Progenitor cell of endocrine pancreas (in vitro differentiated cells): ENCODE measurements at places on chromosomes 11 and 22.

DNA sequence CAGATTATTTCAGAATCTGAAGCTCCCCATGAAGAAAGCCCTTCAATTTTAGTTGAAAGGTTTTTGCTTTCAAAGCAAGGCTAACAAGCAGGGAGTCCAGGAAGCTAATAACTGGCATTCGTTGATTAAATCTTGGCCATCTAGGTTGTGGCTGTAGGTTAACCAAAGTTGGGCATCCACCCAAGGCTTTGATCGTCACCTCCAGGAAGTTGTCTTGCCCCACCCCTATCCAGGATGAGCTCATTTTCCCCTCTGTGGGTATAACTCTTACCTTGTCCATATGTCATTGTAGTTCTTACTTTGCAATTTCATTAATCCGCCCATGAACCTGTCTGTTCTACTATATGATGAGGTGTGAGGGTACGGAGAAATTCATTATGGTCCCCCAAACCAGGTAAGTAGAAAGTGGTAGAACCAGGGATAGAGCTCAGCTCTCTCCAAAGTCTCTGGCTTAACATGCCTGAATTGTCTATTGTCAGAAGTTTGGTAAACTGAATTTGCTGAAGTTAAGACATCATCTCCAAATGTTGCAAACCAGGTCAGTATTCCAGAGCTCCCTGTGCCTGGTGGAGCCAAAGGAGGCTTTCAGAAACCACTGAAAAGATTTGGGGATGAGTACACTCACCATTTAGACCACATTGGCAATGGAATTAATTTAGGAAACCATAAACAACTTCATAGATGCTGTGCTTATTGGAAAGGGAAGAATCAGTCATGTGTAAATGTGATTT lies 97.1 kb downstream of the CD44 start:
- DNase-seq, result no peak

DNA sequence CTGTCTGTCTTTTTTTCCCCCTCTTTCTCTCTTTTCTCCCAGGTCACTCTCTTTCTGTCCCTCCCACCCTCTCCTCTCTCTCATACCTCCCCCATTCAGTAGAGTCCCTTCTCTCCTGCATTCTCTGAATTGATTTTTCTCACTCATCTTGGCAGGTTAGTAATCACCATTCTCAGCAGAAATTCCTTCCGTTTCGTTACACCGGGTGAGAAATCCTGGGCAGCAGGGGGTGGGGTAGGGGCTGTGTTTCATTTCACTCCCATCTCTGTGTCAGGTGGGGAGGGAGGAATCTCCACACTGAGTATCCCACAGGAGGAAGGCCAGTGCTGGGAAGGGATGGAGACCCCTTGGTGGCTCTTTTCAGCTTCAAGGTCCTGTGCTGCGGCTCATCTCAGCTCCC lies 253.5 kb downstream of the MIAT start:
- DNase-seq, result no peak

- no peak for DNase-seq
Measured at GRCh38 chr22:38737302-38738060, 18.3 kb downstream of the SUN2 start.

GRCh38 chr11:46541593-46542371 lies 52.0 kb downstream of the AMBRA1 start:
- DNase-seq, result no peak

DNA sequence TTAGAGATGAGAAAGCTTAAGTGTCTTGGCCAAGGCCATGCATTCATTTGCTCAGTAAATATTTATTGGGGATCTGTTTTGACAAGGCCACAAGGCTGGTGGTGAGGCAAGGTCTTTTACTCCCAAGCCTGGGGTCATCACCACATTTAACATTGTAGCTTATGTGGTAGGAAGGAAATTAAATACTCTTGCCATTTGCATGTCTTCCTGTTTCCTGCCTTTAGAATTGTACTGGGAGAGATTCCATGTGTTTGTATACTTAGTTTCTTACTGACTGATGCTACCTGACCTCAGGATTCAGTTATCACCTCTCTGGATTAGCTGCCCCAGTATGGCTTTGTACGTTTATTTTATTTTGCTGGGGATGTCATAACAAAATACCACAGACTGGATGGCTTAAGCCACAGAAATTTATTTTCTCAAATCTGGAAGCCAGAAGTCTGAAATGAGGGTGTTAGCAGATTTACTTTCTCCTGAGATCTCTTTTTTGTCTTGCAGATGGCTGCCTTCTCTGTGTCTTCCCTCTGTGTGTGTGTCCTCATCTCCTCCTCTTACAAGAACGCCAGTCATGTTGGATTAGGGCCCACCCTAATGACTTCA lies 44.8 kb downstream of the SPECC1L start:
- no peak for DNase-seq

DNA sequence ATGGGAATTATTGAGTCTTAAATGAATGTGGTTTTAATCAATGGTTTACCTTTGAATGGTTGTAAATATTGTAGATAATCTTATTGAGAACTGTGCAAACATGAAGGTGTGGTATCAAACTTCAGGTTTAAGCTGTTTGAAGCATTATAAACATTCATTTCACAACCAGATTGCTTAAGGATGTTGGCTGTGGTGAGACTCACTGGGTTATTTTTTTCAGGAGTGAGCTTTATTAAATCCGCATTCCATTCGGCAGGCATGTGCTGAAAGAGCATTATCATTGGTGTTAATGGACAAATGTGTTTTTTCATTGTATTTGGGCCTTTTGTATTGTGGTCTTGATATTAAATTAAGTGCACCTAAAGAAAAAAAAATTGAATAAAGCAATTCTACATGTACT lies 9.7 kb downstream of the MMP3 start:
- no peak for DNase-seq

- DNase-seq, result no peak
Measured at GRCh38 chr11:118672846-118673245, 6.6 kb downstream of the TREH start.

DNA sequence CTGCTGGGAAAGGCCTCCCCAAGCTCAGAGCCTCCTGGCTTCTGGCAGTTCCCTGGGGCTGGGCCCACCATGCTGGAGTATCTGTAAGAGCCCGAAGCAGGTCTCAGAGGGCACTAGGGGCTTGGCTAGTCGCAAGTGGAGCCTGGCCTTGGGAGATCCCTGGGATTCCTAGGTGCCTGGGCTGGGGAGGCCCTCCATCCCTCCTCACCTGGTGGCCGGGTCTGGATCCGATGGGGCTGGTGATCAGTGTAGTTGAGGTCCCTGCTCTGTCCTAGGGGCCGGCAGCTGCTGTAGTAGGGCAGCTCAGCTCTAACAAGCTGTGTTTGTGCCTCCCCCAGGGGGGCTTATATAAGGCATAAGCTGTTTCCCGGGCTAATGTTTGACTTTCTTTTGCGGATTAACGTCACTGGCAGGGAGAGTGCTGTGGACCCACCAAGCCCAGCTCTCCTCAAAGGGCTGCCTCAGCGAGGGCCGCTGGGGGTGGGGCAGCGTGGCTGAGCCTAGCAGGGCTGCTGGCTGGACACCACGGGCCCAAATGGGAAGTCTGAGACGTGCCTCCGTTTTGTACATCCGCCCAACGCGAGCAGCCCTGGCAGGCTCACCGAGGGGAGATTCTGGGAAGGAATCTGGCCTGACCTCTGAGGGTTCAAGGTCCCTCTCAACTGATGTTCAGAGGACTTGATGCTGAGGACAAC lies at the start of gene SLC22A8:
Gene SLC22A8 (minus strand): TSS at position 321 of the 695 bp plus-strand sequence. CDS start 883 bp downstream, outside the sequence.
- DNase-seq, result no peak

DNA sequence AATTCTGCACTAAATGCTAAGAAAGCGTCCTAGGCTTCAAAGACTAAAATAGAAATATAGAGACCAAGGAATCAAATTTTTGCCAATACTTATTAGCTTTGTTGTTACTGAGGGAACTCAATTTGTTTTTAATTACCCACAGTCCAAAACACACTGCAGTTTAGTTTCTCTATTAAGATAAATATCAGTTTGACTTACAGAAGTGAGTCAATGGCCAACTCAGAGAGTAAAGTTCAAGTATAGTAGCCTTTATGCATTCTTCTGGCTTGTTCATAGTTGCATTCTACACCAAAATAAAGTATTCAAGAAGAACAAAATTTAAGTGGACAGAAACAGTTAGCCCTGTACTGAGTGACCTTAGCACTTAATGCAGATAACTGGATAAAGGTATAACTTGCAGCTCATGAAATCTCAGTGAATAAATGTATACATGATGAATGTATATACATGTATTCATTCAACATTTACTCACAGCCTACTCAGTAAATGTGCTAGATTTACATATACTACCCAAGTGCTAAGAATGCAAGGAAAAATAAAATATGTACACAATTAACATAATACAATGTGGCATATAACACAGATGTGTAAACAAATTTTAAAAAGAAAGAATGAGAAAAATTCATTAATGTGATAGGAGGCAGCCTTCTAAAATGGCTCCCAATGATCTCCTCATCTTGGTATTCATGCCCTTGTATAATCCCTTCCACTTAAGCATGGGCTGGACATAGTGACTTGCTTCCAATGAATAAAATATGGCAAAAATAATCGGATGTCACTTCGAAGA lies 9.7 kb upstream of the RNF141 start:
- DNase-seq, result no peak

- DNase-seq, result no peak
Measured at GRCh38 chr11:3783611-3784010, 13.7 kb downstream of the NUP98 start.

DNA sequence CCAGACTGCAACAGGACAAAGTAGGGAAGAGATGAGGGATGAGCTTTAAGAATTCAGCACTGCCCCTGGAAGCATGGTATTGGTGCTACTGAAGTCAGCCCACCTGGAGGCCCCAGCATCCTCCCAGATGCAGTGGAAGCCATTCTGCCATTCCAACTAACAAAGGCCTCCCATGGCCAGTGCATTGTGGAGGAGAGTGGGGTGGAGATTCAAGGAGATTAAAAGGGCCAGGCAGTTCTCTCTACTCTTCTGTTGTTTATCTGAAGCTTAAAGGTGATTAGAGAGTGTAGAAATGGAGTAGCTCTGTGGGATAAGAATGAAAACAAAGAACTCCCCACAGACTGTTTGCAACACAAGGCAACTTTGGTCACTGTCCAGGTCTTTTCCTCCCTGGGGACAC lies 24.1 kb upstream of the TSKU start:
- no peak for DNase-seq

GRCh38 chr11:47264521-47264920 lies 5.4 kb upstream of the MADD start:
- no peak for DNase-seq

- DNase-seq, result no peak
Measured at GRCh38 chr11:128422576-128423370, 164.6 kb downstream of the ETS1 start.

DNA sequence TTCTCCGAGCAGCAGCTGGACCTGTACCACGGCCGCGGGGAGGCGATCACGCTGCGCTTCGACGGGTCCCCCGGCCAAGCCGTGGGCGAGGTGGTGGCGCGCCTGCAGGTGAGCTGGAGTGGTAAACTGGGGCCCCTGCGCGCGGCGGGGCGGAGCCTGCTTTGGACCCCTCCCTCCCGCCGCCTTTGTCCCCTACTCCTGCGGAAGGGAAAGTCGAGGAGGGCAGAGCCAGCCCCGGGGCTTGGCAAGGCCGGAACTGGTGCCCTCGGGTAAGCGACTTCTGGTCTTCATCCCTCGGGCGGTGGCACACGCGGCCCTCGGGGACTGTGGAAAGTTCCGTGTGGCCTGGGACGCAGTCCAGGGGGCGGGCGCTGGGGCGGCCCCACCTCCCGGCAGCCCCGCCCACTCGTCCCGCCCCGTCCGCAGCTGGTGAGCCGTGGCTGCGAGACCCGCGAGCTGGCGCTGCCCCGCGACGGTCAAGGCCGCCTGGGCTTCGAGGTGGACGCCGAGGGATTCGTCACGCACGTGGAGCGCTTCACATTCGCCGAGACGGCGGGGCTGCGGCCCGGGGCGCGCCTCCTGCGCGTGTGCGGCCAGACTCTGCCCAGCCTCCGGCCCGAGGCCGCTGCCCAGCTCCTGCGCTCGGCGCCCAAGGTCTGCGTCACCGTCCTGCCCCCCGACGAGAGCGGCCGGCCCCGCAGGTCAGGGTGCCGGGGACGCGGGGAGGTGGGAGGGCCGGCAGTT lies 9.2 kb downstream of the SIPA1 start:
- DNase-seq, result no peak

- no peak for DNase-seq
Measured at GRCh38 chr11:103851166-103851651, 185.2 kb upstream of the DDI1 start.

GRCh38 chr22:31802575-31802974 lies 48.8 kb downstream of the DEPDC5 start:
- no peak for DNase-seq

- DNase-seq, result no peak
Measured at GRCh38 chr22:24236656-24237055, 8.2 kb downstream of the GGT5 start.

DNA sequence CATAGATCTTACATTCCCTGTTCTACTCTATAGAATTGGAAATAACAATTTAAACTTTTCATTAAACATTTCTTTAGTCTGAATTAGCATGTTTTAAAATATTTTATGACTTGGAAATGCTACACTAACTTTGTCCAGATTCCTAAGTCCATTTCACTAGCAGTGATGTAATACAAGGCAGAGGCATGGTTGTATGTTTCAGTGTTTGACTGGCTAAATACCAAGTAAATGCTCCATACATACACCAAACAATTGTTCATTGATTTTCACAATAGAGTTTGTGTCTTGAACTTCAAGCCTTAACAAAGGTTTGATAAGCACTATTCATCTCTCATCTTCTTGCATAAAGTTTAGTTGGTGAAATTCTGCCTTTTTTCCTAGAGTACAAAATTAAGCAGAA lies 13.5 kb downstream of the ZBED5 start:
- no peak for DNase-seq

DNA sequence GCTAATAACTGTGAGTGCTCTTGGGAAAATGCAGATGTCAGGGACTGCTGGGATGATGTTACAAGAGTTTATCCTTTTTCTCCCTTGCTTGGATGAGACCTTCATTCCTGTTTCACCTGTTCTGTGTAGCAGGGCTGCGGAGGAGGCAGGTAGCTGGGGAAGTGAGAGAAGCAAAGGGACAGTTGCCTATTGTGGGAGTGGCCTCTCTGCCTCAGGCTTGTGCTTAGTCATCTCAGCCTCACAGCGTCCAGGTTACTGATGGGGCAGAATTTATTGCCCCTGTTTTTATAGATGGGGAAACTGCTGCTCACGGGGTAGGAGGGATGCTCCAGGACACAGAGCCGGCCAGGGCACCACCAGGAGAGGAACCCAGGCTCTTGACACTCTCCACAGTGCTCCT lies 1.7 kb downstream of the STX3 start:
- no peak for DNase-seq
